ENCODE measurements at places on chromosomes 5 and 9.

GRCh38 chr5:82551192-82551591 is 273.0 kb upstream of the RPS23 start:
- no peak for DNase-seq

GRCh38 chr5:113319256-113320053 is 115.3 kb downstream of the TSSK1B start:
- no peak for DNase-seq

GRCh38 chr9:15755660-15756059 is 202.8 kb downstream of the CCDC171 start:
- no peak for DNase-seq

DNA sequence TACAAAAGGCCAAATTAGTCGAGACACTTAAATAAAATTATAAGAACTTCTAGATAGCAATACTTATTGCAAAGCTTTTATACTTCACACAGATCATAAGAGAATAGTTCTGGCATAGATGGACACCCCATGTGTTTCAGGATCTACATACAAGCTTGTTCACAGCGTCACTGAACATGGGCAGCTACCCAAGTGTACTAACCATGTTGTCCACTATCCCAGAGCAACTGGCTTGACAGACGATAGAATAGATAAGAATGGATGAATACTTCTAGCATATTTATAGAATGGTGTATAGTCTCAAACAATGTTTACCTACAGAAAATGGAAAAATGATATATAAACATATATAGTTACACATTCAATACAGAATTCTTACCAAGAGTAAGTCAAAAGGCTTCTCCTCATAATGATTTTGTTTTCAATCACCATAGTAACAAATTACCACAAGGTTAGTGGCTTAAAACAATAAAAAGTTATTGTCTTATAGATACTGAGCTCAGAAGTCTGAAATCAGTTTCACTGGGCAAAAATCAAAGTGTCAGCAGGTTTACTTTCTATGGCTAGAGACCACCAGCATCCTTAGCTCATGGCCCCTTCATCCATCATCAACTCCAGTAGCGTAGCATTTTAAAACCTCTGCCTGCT is 446.7 kb downstream of the DMRTA1 start:
- no peak for DNase-seq

- DNase-seq: no peak
Measured at GRCh38 chr5:141914199-141914743, 9.4 kb upstream of the DELE1 start.

- DNase-seq: no peak
Measured at GRCh38 chr9:36174731-36175130, 5.5 kb downstream of the CCIN start.

DNA sequence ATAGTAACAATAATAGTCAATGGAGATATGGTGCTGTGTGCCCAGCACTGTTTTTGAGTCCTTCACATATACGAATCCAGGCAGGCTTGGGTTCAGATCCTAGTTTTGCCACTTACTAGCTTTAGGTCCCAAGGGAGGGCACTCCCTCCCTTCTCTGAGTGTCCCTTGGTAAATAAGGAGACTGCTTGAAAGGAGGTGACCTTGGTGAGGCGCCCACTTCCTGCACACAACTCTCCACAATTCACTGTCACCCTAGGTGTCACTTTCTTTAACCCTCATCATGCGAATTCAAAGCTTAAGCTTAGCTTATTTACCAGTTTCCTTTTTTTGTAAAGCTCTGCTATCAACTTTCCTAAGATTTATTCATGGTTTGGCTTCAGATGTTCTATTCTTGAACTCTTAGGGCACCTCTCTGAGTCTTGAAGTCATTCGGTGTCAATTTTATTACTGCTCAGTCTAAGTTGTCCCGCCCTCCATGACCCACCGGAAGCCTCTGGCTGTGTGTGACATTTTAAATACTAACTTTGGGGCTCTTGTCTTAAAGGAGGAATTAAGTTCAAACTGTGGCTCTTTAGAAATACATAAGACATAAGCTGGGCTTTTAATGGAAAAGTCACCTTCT is 170.7 kb upstream of the ZNF618 start:
- no peak for DNase-seq

DNA sequence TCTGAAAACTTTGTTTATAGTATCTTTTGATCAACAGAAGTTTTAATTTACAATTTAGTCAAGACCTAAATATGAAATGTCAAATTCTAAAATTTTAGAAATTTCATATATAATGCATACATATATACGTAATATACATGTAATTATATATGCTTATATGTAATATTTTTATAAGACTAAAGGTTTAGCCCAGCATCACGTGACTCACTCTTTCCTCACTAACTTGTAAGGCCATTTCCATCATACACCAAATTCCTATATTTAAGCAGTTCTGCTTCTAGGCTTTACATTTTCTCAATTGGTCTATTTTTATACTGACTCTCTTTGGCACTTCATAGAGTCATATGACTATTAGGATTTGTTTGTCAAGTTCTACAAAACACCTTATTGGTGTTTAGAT is 56.4 kb downstream of the CFAP95 start:
- no peak for DNase-seq

DNA sequence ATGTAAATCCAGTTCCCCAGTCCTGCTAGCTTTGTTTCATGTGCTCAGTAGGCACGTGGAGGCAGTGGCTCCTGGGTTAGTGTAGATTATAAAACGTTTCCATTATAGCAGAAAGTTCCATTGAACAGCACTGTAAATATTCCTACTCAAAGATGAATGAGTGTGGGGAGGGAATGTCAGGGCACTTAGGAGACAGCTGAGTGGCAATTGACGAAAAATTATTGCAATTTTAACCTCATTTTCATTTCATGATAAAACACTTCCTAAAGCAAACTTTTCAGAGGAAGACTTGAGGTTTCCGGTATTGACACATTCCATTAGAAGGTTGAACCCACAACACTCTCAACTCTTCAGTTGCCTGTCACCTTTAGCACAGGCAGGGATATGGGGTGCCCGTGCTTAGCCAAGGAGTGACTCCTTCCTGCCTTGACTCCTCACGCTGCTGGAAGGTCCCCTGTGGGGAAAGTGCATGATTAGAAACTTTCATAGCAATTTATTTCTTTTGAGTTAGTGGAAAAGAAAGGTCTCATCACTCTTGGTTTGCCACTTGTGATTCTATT is 41.2 kb downstream of the SLC46A2 start:
- no peak for DNase-seq

DNA sequence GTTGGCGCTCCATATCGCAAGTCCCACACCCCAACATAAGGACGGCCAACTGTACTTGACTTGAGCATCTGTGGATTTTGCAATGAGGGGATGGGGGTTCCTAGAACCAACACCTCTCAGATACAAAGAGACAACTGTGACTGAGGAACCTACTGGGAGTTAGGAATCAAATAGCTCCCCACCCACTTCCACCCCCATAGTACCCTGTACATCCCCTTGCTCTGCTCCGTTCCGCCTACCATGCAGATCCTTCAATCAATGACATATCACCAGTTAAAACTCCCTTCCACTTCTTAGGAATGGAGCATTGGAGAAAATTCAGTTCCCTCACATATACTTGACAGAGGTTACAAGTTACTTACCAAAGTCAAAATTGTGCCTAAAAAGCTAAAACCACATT is 140.9 kb downstream of the MLLT3 start:
- DNase-seq: no peak

DNA sequence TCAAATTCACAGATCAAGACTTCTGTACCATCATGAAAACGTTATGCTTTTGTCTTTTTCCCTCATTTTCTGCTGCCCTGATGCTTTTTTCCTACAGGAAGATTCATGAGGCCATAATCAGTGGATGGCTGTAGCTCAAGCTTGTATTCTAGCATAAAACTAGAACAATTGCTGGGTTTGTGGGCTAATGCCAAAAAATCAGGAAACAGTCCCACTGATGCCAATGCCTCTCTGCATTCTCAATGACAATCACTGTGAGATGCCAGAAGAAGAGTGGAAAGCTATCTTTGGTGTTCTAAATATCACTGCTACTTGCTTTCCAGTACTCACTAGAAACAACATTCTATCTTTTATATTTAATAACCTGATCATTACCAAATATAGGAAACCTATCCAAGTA is 33.3 kb upstream of the FAM170A start:
- DNase-seq: no peak

DNA sequence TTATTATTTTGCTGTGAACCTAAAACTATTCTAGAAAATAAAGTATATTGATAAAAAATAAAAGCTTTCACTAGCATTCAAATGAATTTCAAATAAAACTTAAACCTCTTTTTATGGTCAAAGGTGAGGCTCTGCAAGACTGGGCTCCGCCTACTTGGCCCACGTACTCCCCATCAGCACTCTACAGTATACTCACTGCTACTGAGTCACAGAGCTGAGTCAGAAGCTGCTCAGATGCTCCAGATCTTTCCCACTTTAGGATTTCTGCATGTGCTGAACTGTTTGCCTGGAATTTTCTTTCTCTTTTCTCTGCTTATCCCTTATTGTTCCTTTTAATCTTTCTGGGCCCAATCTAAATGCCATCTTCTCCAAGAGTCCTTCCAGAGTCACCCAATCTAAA is 331.9 kb upstream of the CCNG1 start:
- DNase-seq: no peak

DNA sequence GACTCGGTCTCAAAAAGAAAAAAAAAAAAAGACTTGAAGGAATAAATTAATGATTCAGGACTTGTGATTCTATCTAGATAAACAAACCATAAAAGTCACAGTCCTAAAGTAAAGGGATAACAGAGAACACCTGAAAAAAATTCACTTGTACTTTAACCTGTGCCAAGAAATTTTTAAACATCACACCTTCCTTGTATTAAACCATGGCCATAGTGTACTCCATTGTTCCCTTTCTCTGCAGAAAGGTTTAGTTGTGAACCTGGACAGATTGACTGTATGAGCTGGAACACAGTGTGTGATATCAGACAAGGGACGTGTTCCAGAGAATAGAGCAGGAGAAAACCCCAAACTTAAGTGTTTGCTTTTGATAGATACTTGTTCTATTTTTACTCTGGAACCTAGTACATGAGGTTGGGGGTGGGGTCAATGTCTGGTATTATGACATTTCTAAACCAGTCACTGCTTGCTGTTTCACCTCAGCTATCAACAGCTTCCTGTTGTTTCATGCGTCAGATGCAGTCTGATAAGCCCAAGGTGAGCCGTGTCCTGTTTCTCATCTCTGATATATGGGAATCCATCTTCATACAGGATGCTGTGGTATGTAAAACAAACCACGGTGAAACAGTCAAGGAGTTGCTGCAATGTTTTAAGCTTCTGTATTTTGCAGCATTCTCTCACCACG is 62.5 kb upstream of the ITGA1 start:
- DNase-seq: peak; percentile 82

DNA sequence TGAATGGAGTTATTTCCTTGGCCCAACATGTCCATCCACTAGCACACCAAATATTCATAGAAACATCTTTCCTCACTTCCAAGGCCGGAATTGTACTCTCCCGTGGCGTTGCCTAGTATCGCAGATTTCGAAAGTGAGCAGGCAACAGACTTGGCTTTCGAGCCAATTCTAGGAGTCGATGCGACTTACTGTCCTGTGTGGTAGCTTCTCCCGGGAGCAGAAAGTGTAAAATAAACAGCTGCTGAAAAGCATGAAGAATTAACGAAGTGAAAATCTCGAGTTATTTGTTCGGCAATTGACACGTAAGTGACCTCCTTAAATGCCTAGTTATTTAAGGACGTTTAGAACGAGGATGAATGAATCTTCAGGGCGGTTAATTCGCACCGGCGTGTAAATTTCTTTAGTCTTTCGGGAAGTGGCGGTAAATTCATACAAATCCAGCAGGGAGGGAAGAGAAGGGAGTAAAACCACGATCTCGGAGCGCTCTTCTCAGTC is 449 bp upstream of the PCSK5 start:
- DNase-seq: no peak

DNA sequence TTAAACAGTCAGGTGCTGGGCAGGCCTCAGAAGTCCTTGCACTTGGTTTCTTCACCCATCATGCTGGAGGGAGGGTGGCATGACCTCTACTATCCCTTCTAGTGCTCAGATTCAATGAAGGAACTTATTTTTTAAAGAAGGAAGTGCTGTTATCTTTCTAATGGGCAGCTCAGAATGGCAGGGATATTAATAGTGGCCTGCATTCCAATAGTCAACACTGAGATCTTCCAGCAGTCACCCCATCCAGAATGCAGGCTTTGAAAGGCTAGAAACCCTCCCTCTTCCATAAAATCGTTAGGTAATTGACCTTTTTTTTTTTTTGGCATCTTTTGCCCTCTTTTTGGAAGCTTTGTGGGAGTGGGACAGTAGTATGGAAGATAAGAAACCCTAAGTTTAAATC is 325.0 kb downstream of the ARRDC3 start:
- no peak for DNase-seq

DNA sequence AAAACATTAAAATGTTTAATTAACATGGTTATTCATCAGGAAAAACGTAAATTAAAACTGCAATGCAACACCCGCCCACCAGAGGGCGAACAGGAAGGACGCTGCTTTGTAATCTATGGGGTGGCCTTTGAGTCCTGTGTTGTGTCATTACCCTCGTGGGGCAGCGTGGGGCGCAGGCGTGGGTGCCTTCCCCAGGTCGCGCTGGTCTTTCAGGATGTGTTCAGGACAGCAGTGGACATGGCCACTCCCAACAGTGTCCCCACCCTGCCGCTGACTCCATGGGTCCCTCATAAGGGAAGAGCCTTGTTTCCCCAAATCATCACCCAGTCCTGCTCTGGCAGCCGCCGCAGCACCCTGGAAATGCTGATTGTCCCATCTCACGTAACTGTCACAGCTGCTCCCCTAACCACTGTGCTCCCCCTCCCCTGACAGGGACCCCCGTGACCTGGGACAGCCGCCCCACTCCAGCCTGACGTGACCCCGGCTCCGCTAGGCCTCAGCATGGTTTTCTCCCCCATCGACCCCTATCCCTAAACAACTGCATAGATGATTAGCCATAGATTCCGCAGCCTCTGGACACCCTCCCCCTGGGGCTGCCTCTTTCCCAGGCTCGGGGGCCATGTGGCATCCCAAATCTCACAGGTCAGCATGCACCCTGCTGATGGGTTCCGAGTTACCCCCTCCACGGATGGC is 36.4 kb downstream of the GLT6D1 start:
- peak; percentile 58 for DNase-seq

GRCh38 chr5:102946414-102946813 is 173.5 kb downstream of the GIN1 start:
- DNase-seq: no peak

GRCh38 chr9:4344946-4345345 is 45.1 kb upstream of the GLIS3 start:
- DNase-seq: peak; percentile 59

GRCh38 chr5:178334861-178335260 is 102.3 kb upstream of the PHYKPL start:
- no peak for DNase-seq

DNA sequence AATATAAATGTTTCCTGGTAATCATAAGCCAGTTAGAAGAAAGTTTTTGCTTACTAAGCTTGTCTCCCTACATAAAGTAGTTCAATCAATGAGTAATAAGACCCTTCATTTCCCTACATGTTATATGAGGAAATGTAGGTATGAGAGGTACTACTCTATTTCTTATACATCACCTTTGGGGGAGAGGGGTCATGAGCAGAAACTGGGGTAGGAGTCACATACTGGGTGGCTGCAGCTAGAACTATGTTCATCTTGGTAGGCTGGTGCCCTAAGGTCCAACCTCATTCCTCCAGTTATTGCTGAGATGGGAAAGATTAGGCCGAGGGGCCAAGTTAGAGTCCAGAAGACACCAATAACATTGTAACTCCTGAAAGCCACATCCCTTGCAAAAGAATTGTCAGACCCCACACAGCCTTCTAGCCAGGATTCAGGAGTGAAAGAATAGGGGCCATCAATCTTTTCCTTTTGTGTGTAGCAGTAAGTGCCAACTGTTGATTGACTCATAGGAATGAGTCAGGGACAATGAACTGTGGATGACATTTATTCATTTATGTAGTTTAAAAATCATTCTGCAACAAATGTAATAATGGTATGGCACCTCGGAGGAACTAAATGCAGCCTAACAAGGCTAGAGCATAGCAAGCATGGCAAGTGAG is 21.6 kb upstream of the SREK1 start:
- DNase-seq: no peak

Measured in activated CD4-positive, alpha-beta memory T cell treated with anti-CD3 and anti-CD28 coated beads, Interleukin-2, amount 10 ng/mL, durations not matched to agents 7 days and 5 days (primary cell).